Mammary microvascular endothelial cell (primary cell): ENCODE measurements at places on chromosomes 16 and 17. TPM values are rescaled to one million over a fixed set of nuclear protein-coding genes. Genes with fewer than 3 reads are reported as not detected.

Gene KRT23
- total RNA-seq, result not detected in 2 replicates

Gene DPEP2
- 0.05 TPM in 1 of 2 replicates, not detected in the other for total RNA-seq

Gene CHST5
- total RNA-seq, result not detected in 2 replicates

Gene AP2B1
- total RNA-seq, result 92.9 and 105 TPM in 2 replicates

Gene UTP4
- 20.5 and 23.1 TPM in 2 replicates for total RNA-seq

Gene TBC1D26
- not detected in 2 replicates for total RNA-seq

Gene TBX21
- total RNA-seq, result not detected in 2 replicates

Gene ZNF594
- total RNA-seq, result 2.2 and 3.5 TPM in 2 replicates

Gene EFNB3
- total RNA-seq, result 0.10 and 0.13 TPM in 2 replicates

Gene SPN
- total RNA-seq, result not detected in 2 replicates

Gene PTGES3L
- total RNA-seq, result not detected in 2 replicates

Gene CX3CL1
- total RNA-seq, result 5.1 and 6.1 TPM in 2 replicates

Gene TSNAXIP1
- 0.13 and 0.20 TPM in 2 replicates for total RNA-seq

Gene PRAC1
- total RNA-seq, result not detected in 2 replicates

Gene CD7
- total RNA-seq, result not detected in 2 replicates

Gene MT1A
- total RNA-seq, result 14.0 and 20.5 TPM in 2 replicates

Gene KRT17
- total RNA-seq, result 0.94 TPM in 1 of 2 replicates, not detected in the other

Gene SHCBP1
- 37.5 and 39.0 TPM in 2 replicates for total RNA-seq

Gene TNK1
- 0.15 and 2.5 TPM in 2 replicates for total RNA-seq

Gene CDC6
- total RNA-seq, result 29.1 and 35.8 TPM in 2 replicates

Gene SOST
- total RNA-seq, result not detected in 2 replicates

Gene PYCARD
- 38.3 and 39.4 TPM in 2 replicates for total RNA-seq

Gene SPIRE2
- 1.6 and 2.4 TPM in 2 replicates for total RNA-seq

Gene MYO1C
- 211 and 226 TPM in 2 replicates for total RNA-seq

Gene CEP295NL
- 0.20 and 0.74 TPM in 2 replicates for total RNA-seq

Gene TP53TG3F
- not detected in 2 replicates for total RNA-seq

Gene KRT24
- total RNA-seq, result not detected in 2 replicates
